ENCODE measurements at places on chromosomes 12 and 14. TPM values are rescaled to one million over a fixed set of nuclear protein-coding genes. Genes with fewer than 3 reads are reported as not detected.

DNA sequence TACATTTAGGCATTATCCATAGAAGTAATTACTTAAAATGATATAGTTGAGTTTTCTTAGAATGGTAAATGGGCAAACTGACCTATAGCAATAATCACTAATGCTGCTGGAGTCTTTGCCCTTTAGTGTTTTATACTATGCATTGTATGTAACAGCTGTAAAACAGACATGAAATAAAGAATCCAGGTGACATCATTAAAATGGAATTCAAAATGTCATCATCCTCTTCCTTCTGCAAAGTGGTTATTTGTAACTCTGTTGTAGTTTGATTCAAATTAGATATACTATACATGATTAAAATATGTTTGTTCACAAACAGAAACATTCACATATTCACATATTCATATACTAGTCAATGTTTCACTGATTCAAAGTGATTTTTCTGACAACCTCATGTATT lies 598.8 kb downstream of the SLC16A7 start:
- DNase-seq: no peak

GRCh38 chr14:44833376-44834060 lies 128.2 kb downstream of the KLHL28 start:
- no peak for DNase-seq

DNA sequence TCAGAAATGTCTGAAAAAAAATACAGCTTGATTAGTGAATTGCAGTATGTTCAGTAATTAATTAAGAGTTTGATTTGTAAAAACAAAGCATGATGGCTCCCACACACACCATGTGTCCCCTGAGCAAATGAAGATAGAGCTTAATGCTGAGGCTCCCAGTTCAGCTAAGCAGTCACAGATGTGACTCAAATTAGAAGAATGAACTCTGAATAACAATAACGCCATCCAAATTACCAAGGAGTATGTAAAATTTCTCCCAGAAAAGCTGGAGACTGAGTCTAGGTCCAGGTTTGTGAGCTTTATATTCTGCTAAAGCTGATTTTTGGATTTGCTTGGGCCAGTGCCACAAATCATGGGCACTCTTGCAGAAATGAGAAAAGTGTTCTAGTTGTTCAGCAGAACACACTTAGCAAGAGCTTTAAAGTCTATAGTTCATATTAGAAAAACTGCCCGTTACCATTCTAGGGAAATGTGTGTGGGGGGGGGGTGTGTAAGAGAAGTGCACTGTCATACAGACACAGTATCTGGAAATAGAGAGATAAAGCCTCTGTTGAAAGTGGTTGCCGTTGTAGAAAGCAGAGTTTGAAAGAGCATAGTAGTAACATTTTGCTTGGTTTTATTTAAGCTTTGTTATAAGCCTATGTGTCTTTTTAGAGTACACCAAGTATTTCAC lies 253.1 kb downstream of the BCAT1 start:
- no peak for DNase-seq

- DNase-seq: no peak
These were observed 188.1 kb upstream of the PRKD1 start for GRCh38 chr14:30115756-30116155.

- DNase-seq: no peak
These were observed 455.5 kb upstream of the MGAT4C start for GRCh38 chr12:86711731-86712130.

DNA sequence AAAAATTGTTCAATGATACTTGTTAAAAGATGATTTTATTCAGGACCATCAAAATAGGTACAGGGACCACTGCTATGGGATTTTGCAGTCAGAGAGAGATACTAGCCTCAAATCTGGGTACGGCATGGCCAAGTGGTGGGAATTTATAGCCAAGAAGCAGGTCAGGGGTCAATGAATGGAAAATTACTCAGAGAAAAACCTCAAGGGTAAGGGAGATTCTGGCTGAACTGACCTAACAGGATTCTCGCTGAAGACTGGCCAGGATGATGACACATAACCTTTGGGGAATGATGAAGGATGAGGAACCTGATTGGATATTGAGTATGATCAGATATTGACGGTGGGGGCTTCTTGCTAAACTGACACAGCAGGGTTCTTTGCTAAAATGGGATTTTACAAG lies 32.7 kb downstream of the DEPDC4 start:
- no peak for DNase-seq

- DNase-seq: no peak
These were observed 352.7 kb downstream of the KCNH5 start for GRCh38 chr14:62692490-62693106.

DNA sequence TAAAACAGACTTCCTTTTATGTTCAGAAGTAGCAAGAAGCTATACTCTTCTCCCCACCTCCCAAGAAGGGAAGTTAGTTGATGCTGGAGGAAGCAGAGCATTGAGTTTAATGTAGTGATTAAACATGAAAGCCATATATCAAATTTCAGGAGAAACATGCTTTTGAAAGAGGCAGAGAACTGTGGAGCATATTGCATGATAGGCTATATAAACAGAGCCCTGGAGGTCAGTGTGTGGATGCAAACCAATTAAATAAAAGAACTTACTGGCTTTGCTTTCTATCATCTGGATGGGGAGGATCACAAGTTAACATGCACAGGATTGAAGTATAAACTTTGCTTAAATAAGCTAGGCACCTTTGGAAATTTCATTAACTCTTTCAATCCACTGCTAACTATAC lies 94.1 kb downstream of the MSRB3 start:
- no peak for DNase-seq

DNA sequence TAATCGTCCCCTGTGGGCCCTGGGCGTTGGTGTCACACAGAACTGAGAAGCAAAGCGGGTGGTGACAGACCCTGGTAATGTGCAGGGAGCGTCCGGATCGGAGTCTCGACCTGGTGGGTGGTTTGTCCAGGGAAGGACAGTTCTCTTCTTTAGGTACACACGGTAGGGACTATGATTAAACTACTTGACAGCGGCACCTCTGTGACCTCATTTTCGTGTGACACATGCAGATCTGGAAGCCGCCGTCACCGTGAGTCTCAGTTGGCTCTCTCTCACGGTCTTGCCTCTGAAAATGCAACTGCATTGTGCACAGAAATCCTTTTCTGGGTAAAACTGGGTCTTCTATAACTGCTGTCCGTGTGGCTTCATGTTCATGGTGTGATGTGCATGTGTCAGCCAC lies 32.1 kb downstream of the XRCC3 start:
- no peak for DNase-seq

DNA sequence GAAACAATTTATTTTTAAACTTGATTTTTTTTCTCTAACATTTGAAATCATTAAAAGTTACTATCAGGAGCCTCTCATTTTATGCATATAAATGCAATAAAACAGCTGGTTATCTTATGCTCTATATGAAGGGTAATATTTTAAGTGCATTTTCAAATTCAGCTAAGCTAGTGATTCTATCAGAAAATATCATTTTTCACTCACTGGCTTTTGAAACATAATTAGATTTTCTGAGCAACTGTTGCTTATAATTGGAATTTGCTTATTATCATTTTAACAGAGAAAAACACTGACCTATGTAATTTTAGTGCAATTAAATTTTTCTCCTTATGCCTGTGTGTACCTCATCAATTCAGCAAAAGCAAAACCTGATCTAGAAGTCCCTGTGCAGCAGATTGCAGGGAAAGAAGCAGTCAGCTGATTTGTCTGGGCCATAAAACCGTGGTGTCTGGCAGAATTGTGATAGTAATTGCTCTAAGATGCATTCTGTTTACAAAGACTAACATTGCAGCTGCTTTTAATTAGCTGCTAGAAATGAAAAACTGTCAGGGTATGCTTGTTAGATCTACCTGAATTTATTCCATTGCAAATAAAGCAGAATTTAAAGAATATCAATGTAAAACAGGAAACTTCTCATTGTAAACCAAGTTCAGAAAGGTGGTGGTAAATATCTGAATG lies 75.0 kb downstream of the BICD1 start:
- no peak for DNase-seq

DNA sequence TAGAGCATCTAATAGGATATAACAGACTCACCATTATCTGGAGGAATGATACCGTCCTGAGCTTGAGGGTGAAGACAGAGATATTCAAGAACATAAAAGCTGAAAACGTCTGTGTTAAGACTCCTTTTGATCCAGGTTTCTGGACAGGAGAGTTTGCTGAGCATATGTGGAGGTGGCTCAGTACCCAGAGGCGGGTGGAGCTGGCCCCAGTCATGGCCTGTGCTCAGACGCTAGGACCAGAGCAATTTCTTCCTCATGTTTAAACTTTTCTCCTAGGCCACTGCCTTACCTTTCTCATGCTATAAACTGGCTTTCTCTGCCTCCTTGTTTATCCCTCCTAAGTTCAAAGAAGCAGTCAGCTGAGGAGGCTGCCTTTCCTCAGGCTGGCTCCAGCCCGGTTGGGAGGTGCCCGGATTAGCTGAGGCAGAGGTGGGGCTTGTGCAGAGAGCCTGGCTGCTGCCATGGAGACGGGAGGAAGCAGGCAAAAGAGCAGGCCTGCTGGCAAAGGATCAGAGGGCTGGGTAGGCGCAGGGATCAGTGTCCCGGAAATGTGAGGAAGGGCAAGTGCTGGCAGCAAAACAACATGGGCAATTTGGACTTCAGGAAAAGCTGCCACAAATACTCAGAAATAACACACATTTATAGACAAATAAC lies 13.7 kb downstream of the COA8 start:
- peak; percentile 56 for DNase-seq

- peak; percentile 59 for DNase-seq
These were observed 20.5 kb upstream of the FAM181A start for GRCh38 chr14:93906341-93907329.

DNA sequence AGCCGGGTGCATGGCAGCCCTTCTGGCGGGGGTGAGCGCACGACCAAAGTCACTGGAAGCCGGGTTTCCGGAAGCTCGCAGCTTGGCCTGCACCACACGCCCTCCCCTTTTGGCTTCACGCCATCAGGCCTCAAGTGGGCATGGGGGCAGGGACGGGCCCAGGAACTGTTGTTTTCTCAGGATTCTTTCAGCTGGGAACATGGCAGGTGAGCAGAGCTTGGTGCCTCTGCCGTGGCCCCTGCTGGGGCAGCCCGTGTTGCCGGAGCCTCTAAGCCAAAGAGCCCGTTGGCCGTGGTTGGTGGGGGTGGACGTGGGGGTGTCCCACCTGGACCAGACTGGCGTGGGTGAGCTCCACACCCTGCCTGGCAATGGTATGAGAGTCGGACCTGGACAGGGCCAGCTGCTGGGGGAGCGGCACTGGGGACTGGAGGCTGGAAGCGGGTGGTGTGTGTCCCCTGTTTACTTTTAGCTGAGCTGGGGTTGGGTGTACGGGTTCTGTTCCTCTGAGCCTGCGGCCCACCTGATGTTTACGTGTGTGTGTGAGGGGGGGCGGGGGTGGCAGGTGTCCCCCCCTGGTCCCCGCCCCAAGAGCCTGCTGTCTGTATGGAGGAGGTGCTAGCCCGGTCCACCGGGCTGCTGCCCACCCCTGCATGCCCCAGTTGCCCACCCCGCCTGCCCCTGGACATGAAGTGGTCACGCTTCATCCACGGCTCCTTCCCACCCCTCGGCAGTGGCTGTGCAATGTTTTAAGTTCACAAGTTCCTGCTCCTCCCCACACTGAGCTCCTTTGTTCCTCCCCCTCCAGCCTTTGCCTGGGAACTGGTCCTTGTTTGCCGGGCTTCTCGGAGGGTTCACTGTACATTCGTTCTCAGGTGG lies 28.7 kb upstream of the PLD4 start:
- DNase-seq: peak; percentile 31

GRCh38 chr14:99883866-99884650 lies 90.8 kb downstream of the EML1 start:
- DNase-seq: no peak

DNA sequence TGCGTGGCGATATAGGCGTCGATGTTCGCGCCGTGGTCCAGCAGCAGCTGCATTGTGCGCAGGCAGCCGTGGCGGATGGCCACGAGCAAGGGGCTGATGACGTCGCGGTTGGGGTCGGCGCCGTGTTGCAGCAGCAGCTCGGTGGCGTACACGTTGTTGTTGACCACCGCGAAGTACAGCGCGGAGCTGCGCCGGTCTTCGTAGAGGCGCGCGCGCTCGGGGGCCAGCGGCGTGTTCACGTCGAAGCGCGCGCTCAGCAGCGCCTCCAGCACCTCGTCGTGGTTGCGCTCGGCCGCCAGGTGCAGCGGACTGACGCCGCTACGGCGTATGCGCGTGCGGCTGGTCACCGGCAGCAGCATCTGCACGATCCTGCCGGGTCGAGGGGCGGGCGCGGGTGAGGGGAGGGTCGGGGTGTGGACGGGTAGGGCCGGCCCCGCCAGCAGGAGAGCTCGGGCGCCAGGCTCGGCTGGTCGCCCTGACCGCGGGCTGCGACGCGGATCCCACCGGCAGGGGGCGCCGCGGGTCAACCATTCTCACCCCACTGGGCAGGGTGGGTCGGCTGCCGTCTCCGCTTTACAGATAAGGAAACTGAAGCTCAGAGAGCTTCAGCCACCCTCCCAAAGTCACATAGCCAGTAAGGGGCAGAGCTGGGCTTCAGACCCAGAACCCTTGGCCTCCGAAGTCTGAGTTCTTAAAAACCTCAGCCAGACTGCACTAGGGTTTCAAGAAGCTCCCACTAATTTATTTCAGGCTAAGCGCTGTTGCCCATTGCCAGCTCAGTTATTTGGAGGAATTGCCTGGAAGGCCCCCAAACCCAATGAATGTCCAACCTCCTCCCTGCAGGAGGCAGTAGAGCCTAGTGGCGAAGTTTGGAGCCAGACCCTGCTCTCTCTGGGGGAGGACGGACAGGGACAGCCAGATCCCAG lies 12.4 kb downstream of the FAM181A start:
- peak; percentile 87 for DNase-seq

DNA sequence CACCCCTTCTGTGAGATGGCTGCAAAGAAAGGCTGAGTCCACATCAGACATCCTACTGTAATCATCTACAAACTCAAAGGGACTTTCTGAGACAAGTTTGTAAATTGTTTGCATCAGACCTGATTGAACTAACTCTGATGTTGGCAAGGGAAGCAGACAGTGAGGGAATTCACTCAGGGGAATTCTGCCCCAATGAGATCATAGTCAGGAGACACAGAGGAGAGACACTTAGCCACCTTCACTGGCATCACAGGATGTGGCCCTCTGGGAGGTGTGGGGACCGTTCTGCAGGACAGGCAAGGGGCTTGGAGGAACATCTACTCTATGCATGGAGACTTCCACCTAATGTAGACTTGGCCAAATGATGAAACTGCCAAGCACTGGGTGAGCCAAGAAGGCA lies 70.7 kb upstream of the DDX11 start:
- DNase-seq: no peak

DNA sequence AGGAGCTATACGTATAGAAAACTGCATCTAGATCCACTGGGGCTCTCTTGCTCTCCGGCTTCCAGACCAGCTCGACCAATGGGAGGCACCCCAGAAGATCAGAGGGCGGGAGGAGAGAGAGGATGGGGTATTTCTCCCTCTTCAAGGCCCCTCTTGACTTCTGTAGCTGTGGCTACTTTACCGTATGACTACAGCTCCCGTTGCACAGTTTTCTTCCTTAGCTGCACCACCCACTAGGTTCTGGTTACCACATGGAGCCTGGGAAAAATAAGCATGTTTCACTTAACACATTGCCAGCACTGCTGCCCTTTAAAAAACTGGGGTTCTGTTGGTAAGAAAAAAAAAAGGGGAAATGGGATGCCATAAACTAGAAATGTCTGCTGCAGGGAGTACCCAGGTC lies 214.4 kb downstream of the TBX5 start:
- DNase-seq: no peak

The CISTR gene
- total RNA-seq: not detected

The ACRBP gene
- total RNA-seq: 0.50 TPM

The GLT1D1 gene
- 17.7 TPM for total RNA-seq

The CLEC1B gene
- 29.8 TPM for total RNA-seq

The TSPAN19 gene
- total RNA-seq: not detected

The HOXC10 gene
- not detected for total RNA-seq

The MYG1 gene
- 18.8 TPM for total RNA-seq

The TAS2R13 gene
- 0.51 TPM for total RNA-seq
